Activated CD4-positive, alpha-beta T cell treated with anti-CD3 and anti-CD28 coated beads, Interleukin-2, amount 10 ng/mL, durations not matched to agents 24 days and 14 days (primary cell): ENCODE measurements at places on chromosomes 3 and 15.
A peak's percentile ranks its signal among the peaks of the same experiment; 100 is the strongest.

GRCh38 chr3:15387735-15388134, 39.6 kb downstream of the METTL6 start:
- H3K4me1 ChIP-seq = peaks cover 7% of the 10 kb centered on the region
- no peak overlapping the region for H3K27ac ChIP-seq
- H3K4me3 ChIP-seq = no peak overlapping the region
- H3K36me3 ChIP-seq = no peaks in the 10 kb centered on the region
- H3K27me3 ChIP-seq = peaks cover 3% of the 10 kb centered on the region

DNA sequence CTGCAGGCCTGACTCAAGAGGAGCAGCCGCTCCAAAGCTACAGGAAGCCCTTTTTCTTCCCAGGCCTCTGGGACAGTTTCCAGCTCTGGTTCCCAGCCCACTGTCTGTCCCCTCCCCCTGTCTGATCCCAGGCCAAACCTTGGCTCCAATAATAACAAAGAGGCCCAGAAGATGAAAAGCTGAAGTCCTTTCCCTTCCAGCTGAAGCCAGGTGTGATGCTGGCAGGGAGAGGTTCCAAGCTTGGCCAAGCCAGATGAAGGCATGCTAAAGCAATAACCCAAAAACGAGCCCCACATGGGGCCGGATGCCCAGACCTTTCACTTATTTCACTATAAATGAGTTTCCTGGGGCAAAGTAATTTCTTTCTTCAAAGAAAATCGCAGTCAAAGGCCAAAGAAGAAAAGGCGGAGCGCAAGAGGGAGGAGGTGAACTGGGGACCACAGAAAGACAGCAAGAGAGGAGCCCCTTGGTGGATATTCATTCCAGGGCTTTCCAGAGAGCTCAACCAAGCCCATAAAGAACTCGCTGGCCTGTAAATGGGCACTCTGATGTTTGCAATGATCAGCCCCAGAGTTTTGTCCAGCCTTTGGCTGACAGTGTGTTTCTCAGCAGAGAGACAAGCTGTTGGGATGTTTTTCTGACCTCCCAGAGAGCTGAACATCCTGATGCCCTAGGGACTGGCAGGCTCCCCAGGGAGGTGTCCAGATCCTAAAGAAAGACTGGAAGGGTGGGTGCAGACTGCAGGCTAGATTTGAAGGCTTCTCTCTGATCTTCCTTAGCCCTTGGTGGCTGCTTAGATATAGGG, 157.6 kb downstream of the UACA start:
- H3K27me3 ChIP-seq = peaks cover 10% of the 10 kb centered on the region
- H3K27ac ChIP-seq = no peak overlapping the region
- H3K4me3 ChIP-seq = no peak overlapping the region
- peak; percentile 39 for DNase-seq

DNA sequence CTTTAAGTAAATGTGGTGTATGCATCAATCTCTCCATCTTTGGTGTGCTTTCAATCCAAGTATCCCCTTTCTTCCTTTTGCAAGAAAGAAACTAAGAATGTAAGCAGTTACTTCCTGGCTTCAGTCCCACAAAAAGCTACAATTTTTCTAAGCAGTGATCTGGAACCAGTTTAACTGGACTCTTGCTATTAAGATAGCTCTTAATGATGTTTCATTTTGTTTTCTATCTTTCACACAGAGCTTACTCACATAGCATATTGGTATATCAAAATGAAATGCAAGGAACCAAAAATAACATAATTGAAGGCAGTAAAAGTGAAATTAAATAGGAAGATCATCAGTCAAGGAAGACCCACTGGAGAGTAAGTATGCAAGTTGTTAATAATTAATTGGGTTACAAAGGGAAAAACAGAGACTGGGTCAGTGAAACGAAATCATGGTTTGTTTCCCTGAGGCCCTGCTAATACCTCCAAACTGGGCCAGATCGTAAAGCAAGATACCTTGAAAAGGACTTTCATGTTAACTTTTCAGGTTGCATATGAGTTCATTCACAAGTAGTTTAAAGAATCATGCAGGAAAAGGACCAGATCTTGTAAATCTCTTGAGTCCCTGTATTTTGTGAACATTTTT, 41.9 kb downstream of the GPR160 start:
- no peak for DNase-seq
- H3K36me3 ChIP-seq = peaks cover 18% of the 10 kb centered on the region
- H3K4me3 ChIP-seq = no peak overlapping the region
- no peaks in the 10 kb centered on the region for H3K27me3 ChIP-seq
- peaks cover 9% of the 10 kb centered on the region for H3K4me1 ChIP-seq

- H3K4me1 ChIP-seq = no peaks in the 10 kb centered on the region
- DNase-seq = no peak
- H3K36me3 ChIP-seq = no peaks in the 10 kb centered on the region
- no peak overlapping the region for H3K27ac ChIP-seq
- H3K27me3 ChIP-seq = no peaks in the 10 kb centered on the region
- H3K4me3 ChIP-seq = no peak overlapping the region
Measured at GRCh38 chr15:30038667-30039523, 43.9 kb upstream of the GOLGA8J start.

DNA sequence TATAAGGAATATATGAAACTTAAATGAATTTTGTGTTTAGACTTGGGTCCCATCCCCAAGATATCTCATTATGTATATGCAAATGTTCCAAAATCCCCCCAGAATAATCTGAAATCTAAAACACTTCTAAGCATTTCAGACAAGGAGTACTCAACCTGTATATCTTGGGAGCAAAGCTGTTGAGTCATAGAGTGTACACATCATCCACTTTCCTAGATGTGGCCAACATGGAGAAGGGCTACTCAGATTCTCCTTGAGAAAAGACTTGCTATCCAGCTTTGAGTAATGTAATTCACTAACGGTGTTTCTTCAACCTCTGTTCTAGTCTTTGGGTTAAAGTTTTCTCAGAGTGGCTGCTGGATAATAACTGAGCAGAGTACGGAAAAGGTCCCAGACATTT, 215.5 kb upstream of the POU1F1 start:
- no peak overlapping the region for H3K4me3 ChIP-seq
- no peaks in the 10 kb centered on the region for H3K4me1 ChIP-seq
- DNase-seq = no peak
- H3K36me3 ChIP-seq = no peaks in the 10 kb centered on the region
- no peaks in the 10 kb centered on the region for H3K27me3 ChIP-seq

GRCh38 chr15:73781038-73781925, 28.1 kb upstream of the INSYN1 start:
- H3K4me3 ChIP-seq = no peak overlapping the region
- H3K36me3 ChIP-seq = no peaks in the 10 kb centered on the region
- peak; percentile 60 for DNase-seq
- no peak overlapping the region for H3K27ac ChIP-seq

GRCh38 chr3:104176706-104177105, 1190.0 kb upstream of the ALCAM start:
- no peak overlapping the region for H3K4me3 ChIP-seq
- no peaks in the 10 kb centered on the region for H3K36me3 ChIP-seq
- no peaks in the 10 kb centered on the region for H3K4me1 ChIP-seq

GRCh38 chr15:33200444-33200843, 5.9 kb upstream of the FMN1 start:
- H3K4me1 ChIP-seq = peaks cover 28% of the 10 kb centered on the region
- DNase-seq = no peak
- H3K36me3 ChIP-seq = no peaks in the 10 kb centered on the region
- no peak overlapping the region for H3K4me3 ChIP-seq
- H3K27ac ChIP-seq = no peak overlapping the region
- peaks cover 20% of the 10 kb centered on the region for H3K27me3 ChIP-seq

- peaks cover 32% of the 10 kb centered on the region for H3K27me3 ChIP-seq
- H3K36me3 ChIP-seq = no peaks in the 10 kb centered on the region
- no peak overlapping the region for H3K4me3 ChIP-seq
- H3K27ac ChIP-seq = no peak overlapping the region
Measured at GRCh38 chr15:62886431-62887071, 156.0 kb upstream of the TPM1 start.

- H3K27ac ChIP-seq = no peak overlapping the region
- no peak overlapping the region for H3K4me3 ChIP-seq
- no peaks in the 10 kb centered on the region for H3K4me1 ChIP-seq
- peaks cover 25% of the 10 kb centered on the region for H3K27me3 ChIP-seq
- H3K36me3 ChIP-seq = no peaks in the 10 kb centered on the region
Measured at GRCh38 chr3:123058505-123058904, 8.3 kb upstream of the PDIA5 start.

DNA sequence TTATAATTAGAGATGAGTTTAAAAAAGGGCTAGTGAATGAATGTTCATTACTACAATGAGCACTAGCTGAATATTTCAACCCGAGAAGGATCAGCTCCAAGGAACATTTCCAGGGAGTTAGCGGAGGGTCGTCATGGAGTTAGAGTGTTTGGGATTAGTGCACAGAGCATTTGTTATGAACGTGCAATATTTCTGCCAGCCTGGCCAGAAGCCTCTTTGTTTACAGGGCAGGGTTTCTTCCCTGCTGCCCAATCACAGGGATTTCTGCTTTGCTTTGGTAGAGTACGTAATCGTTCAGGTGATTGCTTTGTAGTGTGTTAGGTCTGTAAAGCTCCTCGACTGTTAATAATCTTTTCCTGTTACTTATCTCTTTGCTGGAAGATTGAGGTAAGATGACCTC, 5.9 kb downstream of the CGNL1 start:
- H3K4me1 ChIP-seq = no peaks in the 10 kb centered on the region
- H3K27ac ChIP-seq = no peak overlapping the region
- DNase-seq = no peak
- peaks cover 28% of the 10 kb centered on the region for H3K27me3 ChIP-seq

DNA sequence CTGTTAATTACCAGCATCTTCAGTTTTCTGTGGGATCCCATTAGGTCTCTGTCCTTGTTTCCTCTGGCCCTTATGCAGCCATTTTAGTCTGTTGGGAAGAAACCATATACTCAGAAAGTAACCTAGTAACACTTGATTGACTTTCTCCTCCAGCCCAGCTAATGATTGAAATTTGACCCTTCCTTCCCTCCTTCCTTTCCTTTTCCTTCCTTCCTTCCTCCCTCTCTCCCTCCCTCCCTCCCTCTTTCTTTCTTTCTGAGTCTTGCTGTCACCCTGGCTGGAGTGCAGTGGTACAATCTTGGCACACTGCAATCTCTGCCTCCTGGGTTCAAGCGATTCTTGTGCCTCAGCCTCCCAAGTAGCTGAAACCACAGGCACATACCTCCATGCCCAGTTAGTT, 5.9 kb upstream of the ZNF620 start:
- no peak for DNase-seq
- no peak overlapping the region for H3K4me3 ChIP-seq
- H3K36me3 ChIP-seq = peaks cover 2% of the 10 kb centered on the region
- H3K27me3 ChIP-seq = peaks cover 3% of the 10 kb centered on the region
- no peak overlapping the region for H3K27ac ChIP-seq

GRCh38 chr3:39423436-39423970, 17.0 kb downstream of the RPSA start:
- H3K27me3 ChIP-seq = peaks cover 3% of the 10 kb centered on the region
- no peak overlapping the region for H3K4me3 ChIP-seq
- H3K27ac ChIP-seq = no peak overlapping the region
- no peak for DNase-seq
- no peaks in the 10 kb centered on the region for H3K36me3 ChIP-seq

DNA sequence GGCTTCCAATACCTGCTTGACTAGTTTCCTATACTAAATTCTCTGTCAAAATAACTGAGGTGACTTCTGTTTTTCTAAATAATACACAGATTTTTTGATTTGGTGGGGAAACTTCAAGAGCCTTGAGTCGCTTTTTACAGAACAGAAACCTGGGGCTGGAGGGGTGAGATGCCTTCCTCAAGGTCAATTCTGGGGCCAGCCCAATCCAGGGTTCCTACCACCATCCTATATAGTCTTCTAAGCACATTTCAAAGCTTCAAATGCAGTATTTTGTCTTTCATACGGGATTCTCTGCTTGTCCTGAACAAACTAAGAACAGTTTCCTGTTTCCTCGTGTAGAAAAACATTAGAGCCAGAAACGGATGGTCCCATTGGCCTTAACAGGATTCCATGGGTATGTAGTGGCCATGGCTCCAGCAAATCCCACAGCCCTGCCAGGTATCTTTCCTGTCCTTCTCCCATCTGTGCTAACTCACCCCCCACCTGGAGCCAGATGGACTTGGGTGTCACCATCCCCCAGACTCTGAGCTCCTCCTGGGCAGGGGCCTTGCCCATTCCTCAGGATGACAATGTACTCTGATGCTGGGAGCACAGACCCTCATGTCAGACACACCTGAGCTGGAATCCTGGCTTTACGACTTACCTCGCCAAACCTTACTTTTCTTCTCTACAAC, 146.9 kb downstream of the KLF13 start:
- H3K4me3 ChIP-seq = peak overlapping the region; percentile 73
- DNase-seq = peak; percentile 62
- H3K4me1 ChIP-seq = peaks cover 39% of the 10 kb centered on the region

DNA sequence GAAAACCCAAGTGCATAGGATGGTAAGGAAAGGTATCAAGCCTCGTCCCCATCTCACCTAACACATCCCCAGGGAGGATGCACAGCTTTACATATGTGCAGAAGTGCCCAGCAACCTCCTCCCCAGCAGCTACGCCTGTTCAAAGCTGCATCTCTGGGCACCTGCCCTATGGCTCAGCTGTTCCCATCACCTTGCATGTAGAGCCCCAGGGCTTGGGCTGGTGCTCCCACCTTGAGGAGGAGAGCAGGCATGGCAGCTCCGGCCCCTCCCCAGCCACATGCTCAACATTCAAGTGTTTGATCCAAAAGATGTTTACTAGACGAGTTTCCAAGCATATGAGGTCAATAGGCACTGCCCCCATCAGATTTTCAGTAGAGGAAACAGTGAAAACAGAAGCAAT, 173.5 kb downstream of the ATP10A start:
- peaks cover 5% of the 10 kb centered on the region for H3K4me1 ChIP-seq
- H3K36me3 ChIP-seq = peaks cover 57% of the 10 kb centered on the region
- H3K27ac ChIP-seq = no peak overlapping the region
- H3K4me3 ChIP-seq = no peak overlapping the region
- no peak for DNase-seq

- no peaks in the 10 kb centered on the region for H3K4me1 ChIP-seq
- no peaks in the 10 kb centered on the region for H3K36me3 ChIP-seq
- H3K27me3 ChIP-seq = peaks cover 14% of the 10 kb centered on the region
- DNase-seq = no peak
Measured at GRCh38 chr15:69958496-69959084, 139.1 kb downstream of the TLE3 start.

DNA sequence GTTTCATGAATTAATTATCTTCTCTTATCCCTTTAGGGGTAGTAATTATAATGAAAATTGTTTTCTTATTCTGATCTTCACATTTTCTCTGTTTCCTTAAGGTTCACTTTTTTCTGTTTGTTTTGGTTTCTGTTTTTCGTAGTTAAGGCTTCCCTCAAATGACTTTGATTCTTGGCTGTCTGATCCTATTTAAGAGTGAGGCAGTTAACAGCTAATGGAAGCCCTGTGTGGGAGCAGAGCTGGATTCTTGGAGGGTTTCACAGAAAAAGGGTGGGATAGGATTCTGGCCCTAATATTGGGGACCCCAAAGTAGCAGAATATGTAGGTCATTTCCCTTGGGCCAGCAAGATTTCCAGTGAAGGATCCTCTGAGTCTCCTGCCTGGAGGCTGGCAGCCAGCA, 6.8 kb upstream of the AMOTL2 start:
- peaks cover 3% of the 10 kb centered on the region for H3K4me1 ChIP-seq
- no peak for DNase-seq
- H3K27ac ChIP-seq = no peak overlapping the region
- H3K4me3 ChIP-seq = no peak overlapping the region

- H3K4me1 ChIP-seq = no peaks in the 10 kb centered on the region
- no peak overlapping the region for H3K4me3 ChIP-seq
- no peak for DNase-seq
- H3K36me3 ChIP-seq = no peaks in the 10 kb centered on the region
- H3K27me3 ChIP-seq = peaks cover 30% of the 10 kb centered on the region
Measured at GRCh38 chr15:65993236-65993635, 123.9 kb downstream of the RAB11A start.
